T-helper 2 cell (primary cell): ENCODE measurements at places on chromosomes 1 and 21.

- DNase-seq, result no peak
These were observed 232.7 kb downstream of the TTLL7 start for GRCh38 chr1:83766241-83766691.

DNA sequence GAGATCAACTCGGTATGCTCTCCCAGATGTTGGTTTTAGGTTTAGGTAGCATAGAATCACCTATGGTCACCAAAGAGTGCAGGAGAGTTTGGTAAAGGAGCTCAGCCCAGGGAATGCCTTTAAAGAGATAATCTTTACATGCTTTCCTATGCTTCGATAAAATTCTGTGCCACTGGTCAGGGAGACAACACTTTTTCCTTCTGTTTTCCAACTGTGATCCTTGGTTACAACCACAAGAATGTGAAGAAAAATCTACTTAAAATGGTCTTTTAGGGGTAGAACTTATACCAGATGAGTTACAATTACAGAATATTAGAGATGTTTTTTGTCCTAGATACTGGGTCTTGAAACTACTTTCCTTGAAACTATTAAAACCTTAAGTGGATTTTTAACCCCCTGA lies 895.6 kb downstream of the TTLL7 start:
- no peak for DNase-seq

DNA sequence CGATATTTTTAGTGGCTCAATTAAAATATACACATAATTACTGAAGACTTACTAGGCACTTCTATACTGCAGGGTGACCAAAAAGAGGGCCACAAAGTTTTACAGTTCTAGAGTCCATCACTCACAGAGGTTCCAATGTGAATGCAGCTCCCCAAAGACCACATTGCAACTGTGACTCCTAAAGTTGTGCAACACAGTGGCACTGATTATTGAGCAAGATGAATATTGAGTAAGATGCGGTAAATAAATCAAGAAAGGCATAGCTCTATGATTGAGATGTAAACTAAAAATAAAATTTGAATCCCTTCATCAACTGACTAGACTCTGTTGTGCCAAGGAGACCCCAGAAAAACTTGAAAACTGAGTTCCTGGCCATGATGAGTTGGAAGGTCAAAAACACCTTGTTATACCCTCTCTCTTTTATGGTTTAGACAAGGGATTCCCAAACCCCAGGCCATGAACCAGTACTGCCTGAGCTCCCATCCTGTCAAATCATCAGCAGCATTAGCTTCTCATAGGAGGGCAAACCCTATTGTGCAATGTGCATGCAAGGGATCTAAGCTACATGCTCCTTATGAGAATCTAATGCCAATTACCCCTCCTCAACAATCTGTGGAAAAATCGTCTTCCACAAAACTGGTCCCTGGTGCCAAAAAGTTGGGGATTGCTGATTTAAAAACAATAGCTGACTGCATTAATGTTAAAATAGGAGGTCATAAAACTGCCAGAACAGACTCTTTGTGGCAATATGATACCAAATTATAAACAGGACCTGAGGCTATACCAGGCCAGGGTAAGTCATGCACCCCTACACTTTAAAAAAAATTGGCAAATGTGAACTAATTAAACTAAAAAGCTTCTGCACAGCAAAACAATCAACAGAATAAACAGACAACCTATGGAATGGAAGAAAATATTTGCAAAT lies 94.3 kb downstream of the ADGRL4 start:
- DNase-seq, result no peak

GRCh38 chr1:18978706-18979105 lies 22.2 kb upstream of the IFFO2 start:
- no peak for DNase-seq

DNA sequence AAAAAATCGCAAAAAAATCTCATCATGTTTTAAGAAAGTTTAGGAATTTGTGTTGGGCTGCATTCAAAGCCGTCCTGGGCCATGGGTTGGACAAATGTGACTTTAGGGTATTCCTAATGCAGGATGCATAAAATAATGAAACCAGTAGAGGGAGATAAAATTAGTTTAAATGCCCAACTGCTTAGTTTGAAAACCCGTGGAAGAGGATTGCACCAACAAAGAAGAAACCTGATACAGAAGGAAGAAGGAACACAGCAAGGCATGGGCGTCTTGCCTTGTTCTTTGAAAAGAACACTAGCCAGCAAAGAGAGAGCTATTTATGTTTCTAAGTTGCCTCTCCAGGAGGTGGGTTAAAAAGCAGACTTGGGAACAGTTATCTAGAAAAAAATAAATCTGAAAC lies 37.9 kb downstream of the WDR3 start:
- DNase-seq, result no peak

- DNase-seq, result no peak
These were observed 32.1 kb downstream of the TAF5L start for GRCh38 chr1:229593800-229594199.

DNA sequence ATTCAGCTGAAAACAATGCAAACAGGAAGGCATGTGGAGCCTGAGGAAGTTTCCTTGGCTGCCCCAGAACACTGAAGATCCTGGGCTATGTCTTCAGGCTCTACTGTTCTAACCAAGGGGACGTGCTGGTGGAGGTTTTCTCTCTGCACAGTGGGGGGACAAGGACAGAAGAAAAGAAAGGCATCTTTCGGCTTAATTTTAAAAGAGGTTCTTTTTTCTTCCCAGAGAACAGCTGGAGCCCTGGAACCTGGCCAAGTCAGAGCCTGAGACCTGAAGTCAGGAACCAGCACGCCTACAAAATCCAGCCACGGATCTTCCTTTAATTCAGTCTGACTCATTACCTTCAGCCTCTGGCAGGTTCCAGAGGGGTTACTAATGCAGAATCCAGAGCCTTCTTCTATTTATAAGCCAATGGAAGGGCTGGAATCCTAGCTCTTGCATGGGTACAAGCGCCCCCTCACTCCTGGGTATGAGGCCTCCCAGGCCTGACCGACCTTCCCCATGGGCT lies 19.8 kb downstream of the CTNNBIP1 start:
- DNase-seq, result no peak

GRCh38 chr1:184648160-184648855 lies 106.3 kb downstream of the EDEM3 start:
- DNase-seq, result no peak

DNA sequence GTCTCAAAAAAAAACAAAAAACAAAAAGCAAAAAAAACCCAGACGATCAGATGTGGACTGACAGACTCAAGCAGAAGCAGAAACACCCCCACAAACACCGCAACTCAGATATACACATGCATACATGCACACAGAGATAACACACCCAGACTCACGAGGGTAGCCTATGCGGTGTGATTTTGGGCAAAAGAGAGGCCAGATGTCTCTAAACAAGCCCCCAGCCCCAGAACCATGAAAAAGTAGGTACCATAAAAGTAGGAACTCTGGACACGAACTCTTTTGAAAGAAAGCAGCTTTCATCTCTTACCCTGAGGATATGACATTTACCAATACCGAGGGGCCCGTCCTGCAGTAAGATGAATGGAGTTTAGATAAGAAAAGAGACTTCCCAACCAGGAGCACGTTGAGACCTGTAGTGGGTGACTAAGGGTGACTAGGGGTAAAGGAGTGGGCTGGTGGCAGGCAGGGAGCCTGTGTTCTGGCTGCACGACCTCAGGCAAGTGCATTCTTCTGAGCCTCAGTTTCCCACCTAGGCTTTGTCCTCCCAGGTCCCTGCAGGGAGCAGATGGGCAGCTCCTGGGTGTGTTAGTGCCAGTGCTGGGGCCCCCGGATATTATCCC lies 1.5 kb upstream of the TINAGL1 start:
- DNase-seq, result no peak

- DNase-seq, result no peak
These were observed 59.2 kb downstream of the MT1HL1 start for GRCh38 chr1:236945002-236945401.

- DNase-seq, result no peak
These were observed 23.9 kb downstream of the RNF2 start for GRCh38 chr1:185069202-185069772.

- DNase-seq, result no peak
These were observed 10.6 kb upstream of the TAS1R2 start for GRCh38 chr1:18869847-18870594.

- DNase-seq, result no peak
These were observed 101.9 kb downstream of the ZNF644 start for GRCh38 chr1:90919900-90920299.
